ENCODE measurements at places on chromosomes 3 and 15.

DNA sequence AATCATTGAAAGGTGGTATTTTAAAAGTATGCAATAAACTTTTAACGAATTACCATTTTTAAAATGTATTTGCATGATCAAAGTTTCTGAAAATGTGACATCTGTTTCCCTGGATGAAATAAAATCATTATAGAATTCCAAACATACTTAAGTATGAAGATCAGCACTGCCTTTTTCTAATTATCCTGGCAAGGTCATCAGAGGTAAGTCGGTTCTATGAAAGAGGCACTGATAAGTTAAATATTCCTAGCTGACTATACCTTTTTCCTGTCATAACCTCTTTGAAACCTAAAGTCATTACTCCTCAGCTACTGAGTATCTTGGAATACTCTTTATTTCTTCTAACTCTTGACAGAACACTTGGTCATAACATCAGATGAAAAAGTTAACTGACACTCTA lies 406.1 kb upstream of the ALCAM start:
- DNase-seq: no peak

DNA sequence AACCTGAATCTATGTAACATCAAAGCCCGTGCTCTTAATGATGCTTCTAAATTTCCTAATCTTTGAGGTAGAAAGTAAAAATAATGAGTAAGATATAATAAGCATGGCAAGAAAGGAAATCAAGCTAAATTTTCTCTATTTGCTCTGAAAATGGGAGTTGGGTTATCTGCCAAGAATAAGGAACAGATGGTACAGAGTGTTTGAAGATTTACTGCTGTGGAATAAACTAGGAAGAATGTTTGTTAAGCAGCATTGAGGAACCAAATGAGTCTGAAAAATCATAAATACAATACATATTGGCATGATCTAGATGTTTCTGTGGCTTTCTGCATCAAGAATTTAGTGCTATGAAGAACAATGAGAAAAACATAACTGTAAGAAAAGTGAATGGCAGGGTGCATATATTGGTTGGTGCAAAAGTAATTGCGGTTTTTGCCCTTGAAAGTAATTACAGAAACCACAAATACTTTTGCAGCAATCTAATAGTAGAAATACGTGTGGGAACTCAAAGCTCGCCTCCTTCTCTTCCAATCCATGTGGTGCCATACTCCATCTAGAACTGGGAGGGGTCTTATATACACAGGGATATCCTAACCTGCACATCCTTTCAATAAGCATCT lies 87.6 kb downstream of the SUCNR1 start:
- DNase-seq: no peak

DNA sequence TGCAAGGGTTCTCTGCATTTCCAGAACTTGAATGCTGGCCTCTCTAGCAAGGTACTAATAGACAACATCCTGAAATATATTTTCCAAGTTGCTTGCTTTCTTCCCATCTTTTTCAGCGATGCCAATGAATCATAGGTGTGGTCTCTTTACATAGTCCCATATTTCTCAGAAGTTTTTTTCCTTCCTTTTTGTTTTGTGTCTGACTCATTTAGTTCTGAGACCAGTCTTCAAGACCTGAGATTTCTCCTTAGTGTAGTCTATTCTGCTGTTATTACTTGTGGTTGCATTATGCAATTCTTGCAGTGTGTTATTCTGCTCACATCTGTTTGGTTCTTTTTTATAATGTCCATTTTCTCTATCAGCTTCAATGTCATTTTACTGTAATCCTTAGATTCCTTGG lies 1265.0 kb upstream of the ALCAM start:
- DNase-seq: no peak

GRCh38 chr3:10547841-10548783 lies 42.7 kb upstream of the ATP2B2 start:
- DNase-seq: no peak

- no peak for DNase-seq
Observed at GRCh38 chr3:100090669-100091005, 23.7 kb downstream of the FILIP1L start.

- DNase-seq: no peak
Observed at GRCh38 chr15:40963201-40963600, 9.9 kb downstream of the CHAC1 start.

GRCh38 chr3:76369170-76369569 lies 583.8 kb upstream of the ZNF717 start:
- no peak for DNase-seq

GRCh38 chr3:109480014-109480413 lies 142.7 kb upstream of the DPPA4 start:
- DNase-seq: no peak

DNA sequence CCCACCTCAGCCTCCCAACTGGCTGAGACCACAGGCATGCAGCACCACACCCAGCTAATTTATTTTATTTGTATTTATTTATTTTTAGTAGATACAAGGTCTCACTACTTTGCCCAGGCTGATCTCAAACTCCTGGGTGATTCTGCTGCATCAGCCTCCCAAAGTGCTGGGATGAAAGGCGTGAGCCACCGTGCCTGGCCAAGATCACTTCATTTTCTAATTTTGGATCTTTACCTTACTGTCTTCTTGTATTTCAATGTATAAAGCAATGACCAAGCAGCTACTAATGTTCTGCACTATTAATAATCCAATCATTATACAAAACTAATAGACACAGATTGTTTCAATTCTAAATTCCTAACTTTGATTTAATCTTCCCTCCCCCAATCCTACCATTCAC lies 56.2 kb downstream of the LRRFIP2 start:
- no peak for DNase-seq

- no peak for DNase-seq
Observed at GRCh38 chr3:75260-75659, 121.3 kb upstream of the CHL1 start.

- no peak for DNase-seq
Observed at GRCh38 chr15:40688932-40689799, 5.8 kb upstream of the RAD51 start.

- DNase-seq: no peak
Observed at GRCh38 chr3:176579711-176580185, 617.5 kb downstream of the TBL1XR1 start.

DNA sequence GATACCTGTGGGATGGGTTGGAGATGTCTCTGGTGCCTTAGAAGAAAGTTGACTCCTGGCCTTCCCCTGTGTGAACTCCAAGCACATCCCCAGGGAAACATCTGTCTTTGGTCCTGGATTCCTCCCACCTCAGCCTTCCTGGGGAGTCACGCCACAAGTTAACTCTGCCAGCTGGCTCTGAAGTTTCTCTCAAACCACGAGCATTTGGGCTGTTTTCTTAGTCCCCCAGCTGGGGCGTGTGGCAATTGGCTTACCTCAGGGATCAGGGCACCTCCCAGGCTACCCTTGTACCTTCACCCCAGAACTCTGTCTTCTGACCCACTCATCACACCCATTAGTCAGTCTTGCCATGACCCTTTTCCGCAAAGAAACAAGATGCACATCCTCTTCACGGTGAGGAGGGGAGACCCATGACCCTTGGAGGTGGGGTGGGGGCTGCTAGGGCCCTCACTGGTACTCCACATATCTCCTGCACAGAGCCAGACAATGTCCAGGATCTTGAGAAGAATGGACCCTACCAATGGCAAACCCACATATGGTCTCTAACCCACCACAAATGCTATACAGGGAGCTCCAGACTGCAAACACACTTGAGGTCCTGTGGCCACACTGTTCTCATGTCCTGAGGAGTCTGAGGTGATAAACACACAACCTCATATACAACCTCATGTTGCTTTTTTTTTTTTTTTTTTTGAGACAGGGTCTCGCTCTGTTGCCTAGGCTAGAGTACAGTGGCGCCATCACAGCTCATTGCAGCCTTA lies 3.9 kb downstream of the NEIL1 start:
- no peak for DNase-seq

DNA sequence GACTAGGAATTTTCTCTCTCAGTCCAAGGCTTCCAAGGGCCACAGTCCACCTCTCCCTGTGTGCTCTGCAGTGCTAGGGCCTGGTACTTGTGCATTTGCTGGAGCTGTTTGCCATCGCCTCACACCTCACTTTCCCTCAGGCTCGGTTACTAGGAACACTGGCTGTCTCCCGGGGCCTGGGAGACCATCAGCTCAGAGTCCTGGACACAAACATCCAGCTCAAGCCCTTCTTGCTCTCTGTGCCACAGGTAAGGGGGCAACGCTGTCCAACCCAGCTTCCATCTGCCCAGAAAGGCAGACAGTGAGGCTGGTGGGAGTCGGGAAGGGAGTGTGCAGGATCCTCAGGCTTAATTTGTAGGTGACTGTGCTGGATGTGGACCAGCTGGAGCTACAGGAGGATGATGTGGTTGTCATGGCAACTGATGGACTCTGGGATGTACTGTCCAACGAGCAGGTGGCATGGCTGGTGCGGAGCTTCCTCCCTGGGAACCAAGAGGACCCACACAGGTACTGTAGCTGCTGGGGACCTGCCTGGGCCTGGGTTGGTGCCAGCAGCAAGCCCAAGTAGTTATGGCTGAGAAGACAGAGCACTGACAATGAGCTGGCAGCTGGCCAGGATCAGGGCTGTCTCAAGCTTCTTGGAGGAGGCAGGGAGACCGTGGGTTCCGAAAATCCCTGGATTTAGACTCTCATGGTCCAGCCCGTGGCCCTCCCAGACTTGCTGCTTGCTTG lies 3.4 kb downstream of the PPM1M start:
- DNase-seq: no peak

DNA sequence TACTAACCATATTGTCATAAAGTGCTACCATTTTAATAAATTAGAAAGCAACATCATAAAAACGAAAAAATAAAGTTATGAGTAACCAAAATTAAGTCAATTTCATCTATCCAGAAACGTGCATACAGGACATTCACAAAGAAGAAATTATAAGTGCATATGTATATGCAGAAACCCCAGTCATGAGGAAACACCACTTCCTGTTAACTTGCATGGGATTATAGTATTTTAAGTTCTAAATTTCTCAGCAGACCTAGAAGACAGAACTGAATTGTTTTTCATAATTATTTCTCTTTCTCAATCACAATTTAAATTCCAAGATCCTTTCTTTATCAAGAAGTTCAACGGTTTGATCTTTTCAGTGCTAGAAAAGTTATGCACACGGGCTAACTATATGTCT lies 1.4 kb upstream of the KBTBD8 start:
- no peak for DNase-seq

GRCh38 chr15:97976766-97977503 lies 16.4 kb downstream of the ARRDC4 start:
- no peak for DNase-seq

GRCh38 chr3:120460862-120461261 lies 10.1 kb upstream of the FSTL1 start:
- DNase-seq: no peak

- DNase-seq: no peak
Observed at GRCh38 chr3:166013073-166013679, 176.0 kb upstream of the BCHE start.

DNA sequence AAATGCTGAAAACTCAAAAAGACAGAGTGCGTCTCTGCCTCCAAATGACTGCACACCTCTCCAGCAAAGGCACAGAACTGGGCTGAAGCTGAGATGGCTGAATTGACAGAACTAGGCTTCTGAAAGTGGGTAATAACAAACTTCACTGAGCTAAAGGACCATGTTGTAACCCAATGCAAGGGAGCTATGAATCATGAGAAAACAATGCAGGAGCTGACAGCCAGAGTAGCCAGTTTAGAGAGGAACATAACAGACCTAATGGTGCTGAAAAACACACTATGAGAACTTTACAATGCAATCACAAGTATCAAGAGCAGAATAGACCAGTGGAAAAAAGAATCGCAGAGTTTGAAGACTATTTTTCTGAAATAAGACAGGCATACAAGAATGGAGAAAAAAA lies 10.1 kb upstream of the AVEN start:
- no peak for DNase-seq

DNA sequence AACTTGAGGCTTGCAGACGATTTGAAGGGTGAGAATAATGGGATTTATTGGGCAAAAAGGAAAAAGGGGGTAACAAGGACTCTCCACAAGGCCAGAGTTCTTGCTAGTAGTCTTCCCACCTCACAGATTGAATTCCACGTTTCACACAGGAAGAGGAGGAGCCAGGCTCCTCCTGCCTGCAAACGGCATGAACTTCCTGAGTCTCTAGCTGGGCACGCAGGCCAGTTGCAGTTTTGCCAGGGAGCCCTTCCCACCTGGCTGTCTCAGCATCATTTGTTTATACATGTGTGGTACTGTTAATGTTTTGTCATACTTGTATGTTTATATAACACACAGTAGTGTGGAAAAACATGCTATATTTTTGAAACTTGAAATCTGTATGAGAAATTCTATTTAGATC lies 155.0 kb downstream of the NLGN1 start:
- DNase-seq: no peak

- no peak for DNase-seq
Observed at GRCh38 chr3:50276762-50277101, 2.2 kb upstream of the LSMEM2 start.

DNA sequence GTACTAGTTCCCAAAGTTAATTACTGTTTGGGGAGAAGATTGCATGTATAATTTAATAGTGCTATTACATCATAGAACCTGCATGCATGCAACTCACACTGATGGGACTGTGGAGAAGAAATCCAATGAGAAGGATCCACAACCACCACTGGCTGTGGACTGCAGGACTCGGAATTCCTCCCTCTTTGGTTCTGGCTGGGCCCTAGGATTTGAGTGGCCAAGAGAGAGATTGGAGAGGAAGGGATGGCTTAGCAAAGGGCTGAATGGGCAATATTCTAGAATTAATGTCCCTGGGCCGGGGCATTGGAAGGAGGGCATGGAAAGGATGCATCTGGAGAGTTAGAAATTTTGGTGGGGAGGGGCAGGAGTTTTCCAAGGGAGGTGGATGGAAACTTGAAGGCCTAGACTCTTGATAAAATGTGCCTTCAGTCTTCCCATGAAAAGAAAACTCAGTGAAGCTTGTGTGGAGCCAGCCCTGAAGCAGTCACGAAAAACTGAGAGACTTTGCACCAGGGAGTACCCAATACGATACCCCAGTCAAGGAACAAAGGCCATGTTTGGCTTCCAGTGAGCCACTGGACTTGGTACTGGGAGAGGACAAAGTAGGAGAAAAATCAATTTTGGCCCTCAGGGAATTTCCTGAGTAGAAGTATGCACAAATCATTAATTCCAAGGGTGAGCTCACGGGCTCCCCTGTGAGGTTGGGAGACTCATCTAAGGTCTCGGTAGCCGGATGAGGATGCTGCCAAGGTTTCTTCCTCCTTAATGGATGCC lies 31.4 kb upstream of the TPM1 start:
- DNase-seq: no peak

Measured in stimulated activated CD4-positive, alpha-beta T cell treated with anti-CD3 and anti-CD28 coated beads, Interleukin-2, amount 100 ng/mL, for 24 hours (primary cell).